GF-D8 (cell line): ENCODE measurements at places on chromosomes 6 and 20.

DNA sequence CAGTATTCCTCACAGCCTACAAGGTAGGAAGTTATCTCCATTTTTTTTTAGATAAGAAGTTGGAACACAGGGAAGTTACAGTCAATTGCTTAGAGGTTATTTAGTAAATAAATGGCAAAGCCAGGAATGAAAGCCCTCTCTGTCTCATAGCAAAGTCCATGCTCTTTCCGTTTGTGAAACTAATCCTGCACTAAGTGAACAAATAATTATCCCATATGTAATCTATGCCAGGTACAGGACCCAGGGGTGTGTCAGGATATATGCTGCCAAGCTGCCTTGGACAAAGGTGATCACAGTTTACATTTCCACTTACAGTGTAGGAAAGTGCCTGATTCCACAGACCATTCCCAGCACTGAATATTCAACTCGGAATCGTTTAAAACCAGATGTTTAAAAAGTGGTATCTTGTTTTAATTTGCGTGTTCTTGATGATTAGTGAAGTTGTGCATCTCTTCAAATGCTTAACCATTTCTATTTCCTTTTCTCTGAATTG lies 13.6 kb upstream of the GMDS start:
- DNase-seq: no peak

DNA sequence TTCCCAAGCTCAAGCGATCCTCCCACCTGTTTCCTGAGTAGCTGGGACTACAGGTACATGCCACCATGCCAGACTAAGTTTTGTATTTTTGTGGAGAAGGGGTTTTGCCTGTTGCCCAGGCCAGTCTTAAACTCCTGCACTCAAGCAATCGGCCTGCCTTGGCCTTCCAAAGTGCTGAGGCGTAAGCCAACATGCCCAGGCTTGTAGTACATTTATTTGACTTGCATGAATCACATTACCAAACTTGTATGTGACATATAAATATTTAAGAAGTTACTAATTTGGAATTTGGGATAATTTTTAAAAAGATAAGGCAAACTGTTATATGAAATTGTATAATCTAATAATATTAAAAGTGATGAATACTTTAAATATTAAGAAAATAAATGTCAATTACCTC lies 157.6 kb downstream of the MCHR2 start:
- no peak for DNase-seq

GRCh38 chr20:49808753-49809152 lies 3.9 kb upstream of the SLC9A8 start:
- no peak for DNase-seq

DNA sequence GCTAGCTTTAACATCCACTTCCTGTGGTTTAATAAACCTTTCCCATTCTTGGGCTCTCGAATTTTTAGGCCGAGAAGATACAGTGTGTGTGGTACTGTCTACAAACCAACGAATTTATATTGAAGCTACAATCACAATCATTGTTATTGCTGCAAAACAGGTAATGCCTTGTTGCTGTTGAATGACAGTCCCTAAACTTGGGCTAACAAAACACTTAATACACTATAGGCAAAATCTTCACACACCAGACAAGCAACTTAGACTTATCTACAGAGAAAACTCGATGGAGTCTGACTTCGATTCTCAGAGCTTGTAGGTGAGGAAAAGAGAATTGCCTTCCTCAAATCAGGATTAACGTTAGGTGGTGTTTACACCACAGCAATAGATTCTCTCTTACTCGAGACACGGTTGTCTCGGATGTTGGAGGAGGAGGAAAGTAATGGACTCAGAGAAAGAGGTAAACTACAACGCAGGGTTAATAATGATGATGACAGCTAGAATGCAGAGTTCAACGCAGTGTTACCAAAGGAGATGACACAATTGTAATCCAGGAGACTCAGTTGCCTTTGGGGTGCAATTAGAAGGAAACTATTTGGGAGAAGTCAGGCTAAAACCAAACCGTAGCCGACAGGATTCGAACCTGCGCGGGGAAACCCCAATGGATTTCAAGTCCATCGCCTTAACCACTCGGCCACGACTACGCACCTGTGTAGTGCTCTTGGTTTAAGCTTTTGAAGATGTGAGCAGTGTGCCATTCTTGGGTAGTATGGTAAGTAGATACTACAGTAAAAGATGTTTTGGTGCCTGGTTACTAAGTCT lies 32.5 kb upstream of the ZNF184 start:
- no peak for DNase-seq

GRCh38 chr6:106334646-106335448 lies 9.3 kb upstream of the ATG5 start:
- peak; percentile 7 for DNase-seq

GRCh38 chr20:51221791-51222408 lies 199.0 kb upstream of the KCNG1 start:
- DNase-seq: no peak

GRCh38 chr6:72553531-72554511 lies 68.0 kb upstream of the KCNQ5 start:
- DNase-seq: no peak

DNA sequence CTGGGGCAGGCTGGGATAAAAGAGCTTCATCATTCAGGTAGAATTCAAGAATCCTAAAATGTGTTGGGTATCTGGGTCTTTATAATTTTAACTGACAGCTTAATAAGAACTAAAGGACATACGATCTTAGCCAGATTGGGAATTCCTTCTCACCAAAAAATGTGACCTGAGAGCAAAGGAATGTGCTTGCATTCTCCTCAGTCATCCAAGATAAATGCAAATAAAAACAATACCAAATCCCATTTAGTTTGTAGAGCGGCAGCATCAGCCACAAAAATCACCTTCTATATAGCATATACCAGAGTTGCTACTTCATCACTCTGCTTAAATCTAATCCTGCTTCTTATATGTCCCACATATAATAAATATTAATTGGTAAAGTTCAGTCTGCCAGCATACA lies 16.9 kb downstream of the USP49 start:
- DNase-seq: no peak

GRCh38 chr6:46410334-46410953 lies 80.8 kb downstream of the RCAN2 start:
- DNase-seq: no peak

GRCh38 chr6:37820718-37821079 lies 1.2 kb downstream of the ZFAND3 start:
- DNase-seq: no peak

DNA sequence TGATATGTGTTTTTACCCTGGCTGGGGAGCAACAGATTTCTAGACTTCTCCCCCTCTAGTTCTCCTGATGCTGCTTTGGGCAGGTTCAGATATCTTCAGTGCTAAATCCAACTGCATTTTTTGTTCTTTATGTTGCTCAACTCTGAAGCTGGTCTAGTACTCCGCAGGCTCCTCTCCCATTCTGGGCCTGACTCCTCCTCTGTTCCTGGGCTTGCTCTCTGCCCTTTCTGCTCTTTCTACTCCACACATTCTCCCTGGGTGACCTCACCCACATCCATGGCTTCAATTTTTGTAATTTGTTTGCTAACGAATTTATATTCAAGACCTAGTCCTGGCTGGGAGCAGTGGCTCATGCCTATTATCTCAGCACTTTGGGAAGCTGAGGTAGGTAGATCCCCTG lies 6.4 kb downstream of the FYN start:
- no peak for DNase-seq

- DNase-seq: no peak
Measured at GRCh38 chr6:85065831-85066230, 301.4 kb upstream of the TBX18 start.

- no peak for DNase-seq
Measured at GRCh38 chr6:34489207-34489805, 23.4 kb downstream of the PACSIN1 start.

GRCh38 chr6:161232467-161232866 lies 41.4 kb downstream of the AGPAT4 start:
- no peak for DNase-seq

DNA sequence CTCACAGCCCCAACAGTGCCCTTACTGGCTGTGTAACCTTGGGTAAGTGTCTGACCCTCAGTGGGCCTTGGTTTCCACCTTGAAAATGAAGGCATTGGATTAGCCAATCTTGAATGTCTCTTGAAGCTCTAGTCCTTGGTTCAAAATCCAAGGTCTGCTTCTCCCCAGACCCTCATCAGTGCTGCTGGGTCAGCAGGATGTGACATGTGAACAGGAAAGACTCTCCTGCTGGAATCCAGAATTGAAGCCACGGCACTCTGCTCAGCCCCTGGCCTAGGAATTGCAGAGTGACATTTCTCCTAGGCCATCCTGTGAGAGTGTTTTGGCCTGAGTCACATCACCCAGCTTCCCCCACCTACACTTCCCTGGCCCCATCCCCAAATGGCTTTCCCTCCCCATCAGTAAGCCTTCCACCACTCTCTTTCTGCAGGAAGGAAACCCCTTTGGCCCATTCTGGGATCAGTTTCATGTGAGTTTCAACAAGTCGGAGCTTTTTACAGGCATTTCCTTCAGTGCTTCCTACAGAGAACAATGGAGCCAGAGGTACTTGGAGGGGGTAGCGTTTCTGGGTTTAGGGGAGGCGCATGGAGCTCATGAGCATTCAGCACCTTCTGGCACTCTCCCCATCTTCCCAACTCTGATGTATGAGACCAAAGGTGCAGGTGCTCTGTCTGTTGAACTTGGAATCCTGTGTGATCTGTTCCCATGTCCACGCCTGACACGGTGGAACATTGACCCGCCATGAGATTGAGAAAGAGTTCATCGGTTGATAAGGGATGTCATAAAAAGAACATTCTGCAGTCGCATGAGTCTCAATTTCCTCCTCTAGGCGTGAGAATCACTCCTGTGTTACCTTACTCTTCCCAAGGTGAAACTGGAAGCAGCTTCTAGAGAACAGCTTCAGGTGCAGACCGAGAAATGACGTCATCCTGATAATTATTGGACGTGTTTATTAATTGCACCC lies 8.8 kb downstream of the POFUT1 start:
- DNase-seq: no peak

DNA sequence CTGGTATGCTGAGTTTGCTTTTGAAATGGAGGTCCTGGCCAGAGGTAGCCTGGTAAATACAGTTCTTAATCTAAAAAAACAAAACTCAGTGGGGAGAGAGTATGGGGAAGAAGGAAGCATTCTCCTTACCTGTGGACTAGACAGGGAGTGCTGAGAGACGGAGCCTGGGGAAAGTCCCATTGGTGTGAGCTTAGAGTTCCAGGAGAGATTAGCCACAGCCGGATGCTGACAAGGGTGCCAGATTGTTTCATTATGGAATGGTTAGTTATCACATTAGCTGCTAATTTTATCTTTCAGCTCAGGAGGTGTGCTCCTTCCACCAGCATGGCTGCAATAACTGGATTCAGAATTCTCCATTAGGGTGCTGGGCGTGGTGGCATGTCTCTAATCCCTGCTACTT lies 75.9 kb downstream of the RREB1 start:
- no peak for DNase-seq

- peak; percentile 11 for DNase-seq
Measured at GRCh38 chr6:44442236-44442635, 54.7 kb downstream of the CDC5L start.

DNA sequence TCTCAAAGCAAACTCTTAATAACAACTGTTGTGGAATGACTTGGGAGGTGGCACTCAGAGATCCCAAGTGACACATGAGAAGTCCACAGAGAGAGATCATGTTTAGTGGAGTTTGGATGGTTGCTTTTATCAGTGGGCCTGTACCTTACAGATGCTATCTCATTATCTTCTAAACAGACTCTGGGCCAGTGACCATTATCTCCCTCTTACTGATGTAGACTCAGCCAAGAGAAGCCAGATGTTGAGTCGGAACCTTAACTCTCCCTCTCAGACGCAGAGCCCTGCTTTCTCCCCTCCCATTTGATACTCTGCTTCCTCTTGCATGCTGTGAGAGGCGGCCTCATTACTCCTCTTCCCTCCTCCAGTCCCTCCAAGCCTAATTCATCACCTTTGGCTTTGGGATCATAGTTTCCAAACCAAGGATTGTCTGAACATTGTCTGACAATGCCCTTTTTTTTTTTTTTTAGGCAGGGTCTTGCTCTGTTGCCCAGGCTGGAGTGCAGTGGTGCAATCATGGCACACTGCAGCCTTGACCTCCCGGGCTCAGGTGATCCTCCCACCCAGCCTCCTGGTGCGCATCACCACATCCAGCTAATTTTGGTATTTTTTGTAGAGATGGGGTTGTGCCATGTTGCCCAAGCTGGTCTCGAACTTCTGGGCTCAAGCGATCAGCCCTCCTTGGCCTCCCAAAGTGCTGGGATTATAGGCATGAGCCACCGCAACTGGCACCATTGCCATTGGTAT lies 4.5 kb upstream of the DDR1 start:
- no peak for DNase-seq

DNA sequence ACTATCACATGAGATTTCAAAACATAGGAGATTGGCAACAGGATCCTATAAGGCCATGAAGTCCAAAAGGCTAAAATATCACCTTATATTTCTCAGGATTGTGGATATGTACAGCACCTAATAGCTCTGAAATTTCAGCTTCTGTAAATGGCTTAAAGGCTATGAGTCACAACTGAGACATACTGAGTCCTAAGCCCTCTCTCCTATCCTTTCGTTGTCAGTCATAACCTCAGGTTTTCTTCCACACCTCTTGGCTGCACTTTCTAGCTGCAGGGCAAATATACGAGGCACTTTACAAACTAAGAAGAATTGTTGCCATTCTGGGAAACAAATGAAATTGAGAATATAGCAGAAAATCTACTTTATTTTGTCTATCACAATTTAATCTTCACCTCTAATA lies 969.9 kb upstream of the EPHA7 start:
- no peak for DNase-seq
